Fibroblast of the aortic adventitia (primary cell): ENCODE measurements at places on chromosomes 3 and 15.

- no peak for DNase-seq
Measured at GRCh38 chr3:108338901-108339545, 42.7 kb downstream of the HHLA2 start.

- peak; percentile 51 for DNase-seq
Measured at GRCh38 chr15:48654801-48655200, 9.3 kb upstream of the FBN1 start.

DNA sequence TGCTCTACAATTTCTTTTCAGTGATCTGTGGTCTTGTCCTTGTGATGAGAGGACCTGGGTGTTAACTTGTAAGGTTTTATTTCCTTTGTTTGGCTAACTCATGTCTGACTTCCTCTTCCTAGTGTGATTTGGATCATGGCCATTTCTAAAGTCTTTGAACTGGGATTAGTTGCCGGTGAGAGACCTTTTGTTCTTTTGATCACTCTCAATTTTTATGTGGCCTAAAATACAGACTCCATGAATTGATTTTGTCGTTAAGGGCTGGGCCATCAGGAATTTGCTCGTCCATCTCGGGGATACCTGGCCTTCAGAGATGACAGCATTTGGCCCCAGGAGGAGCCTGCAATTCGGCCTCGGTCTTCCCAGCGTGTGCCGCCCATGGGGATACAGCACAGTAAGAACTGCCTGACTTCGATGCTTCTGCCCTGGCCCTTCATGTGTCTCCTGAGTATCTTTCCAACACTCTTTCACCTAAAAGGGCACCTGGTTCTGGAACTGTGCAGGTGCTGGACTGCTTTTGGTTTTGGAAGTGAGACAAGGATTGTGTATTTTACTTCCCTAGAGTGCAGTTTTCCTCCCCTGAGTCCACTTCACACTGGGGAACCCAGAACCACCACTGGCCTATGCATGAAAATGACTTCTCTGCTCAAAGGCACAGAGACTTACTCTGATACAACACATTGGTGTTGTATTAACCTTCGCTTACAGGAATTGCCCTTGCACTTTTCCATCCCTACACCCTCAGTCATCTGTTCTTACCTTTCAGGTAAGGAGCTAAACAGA is 13.1 kb upstream of the LRRC2 start:
- no peak for DNase-seq

GRCh38 chr15:29711531-29711930 is 110.7 kb downstream of the TJP1 start:
- no peak for DNase-seq

DNA sequence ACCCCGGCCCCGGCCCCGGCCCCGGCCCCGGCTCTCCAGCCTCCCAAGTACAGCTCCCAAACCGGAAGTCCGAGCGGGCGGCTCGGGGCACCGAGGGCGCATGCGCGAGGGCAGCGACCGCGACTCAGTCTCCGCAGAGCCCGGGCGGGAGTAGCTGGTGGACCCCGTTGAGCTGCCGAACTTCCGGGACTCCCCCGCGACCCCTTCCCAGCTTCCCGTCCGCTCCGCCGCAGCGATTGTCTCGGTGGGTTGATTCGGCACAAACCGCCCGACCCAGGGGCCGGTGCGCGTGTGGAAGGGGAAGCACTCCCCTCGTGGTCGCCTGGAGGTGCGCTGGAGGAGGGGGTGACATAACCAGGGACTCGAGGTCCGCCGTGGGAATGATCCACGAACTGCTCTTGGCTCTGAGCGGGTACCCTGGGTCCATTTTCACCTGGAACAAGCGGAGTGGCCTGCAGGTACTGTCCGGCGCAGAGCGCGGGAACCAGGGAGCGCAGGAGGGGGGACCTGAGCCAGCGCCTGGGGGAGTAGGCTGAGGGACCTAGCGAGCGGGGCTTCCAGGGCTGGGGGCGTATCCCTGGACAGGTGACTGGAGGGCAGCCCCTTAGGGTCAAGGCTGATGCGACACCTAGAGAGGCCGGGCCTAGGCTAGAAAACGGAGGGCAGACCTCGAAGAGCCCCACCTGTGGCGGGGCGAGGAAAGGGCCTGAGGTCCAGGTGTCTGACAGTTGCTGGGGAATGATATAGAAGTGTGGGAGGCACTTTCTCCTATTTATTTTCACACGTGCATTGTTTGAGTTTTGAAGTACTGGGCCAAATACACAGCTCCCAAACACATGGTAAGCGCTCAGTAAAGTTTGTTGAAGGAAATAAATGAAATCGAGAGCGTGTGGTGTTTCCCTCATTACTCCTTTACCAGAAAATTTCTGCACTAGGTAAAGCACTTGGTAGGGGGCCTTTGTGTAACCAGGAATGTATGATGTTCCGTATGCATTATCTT is at the start of the genes TUBGCP4 and ZSCAN29:
TUBGCP4 (plus strand) TSS at position 127 of the 1,000 bp plus-strand sequence; CDS start at position 381, 254 bp downstream.
ZSCAN29 (minus strand) TSS at position 69 of the 1,000 bp plus-strand sequence. CDS start 1,130 bp downstream, outside the sequence.
- peak; percentile 71 for DNase-seq
